ENCODE measurements at places on chromosomes 16 and 17. TPM values are rescaled to one million over a fixed set of nuclear protein-coding genes. Genes with fewer than 3 reads are reported as not detected.

The LAT gene
- 7.0 TPM for polyA plus RNA-seq

The C17orf78 gene
- 0.26 TPM for polyA plus RNA-seq

The FAM171A2 gene
- polyA plus RNA-seq: 30.6 TPM

The TMEM235 gene
- polyA plus RNA-seq: 0.26 TPM

The ARSG gene
- polyA plus RNA-seq: 3.4 TPM

The FBXW10B gene
- 1.5 TPM for polyA plus RNA-seq

The JPH3 gene
- 1.2 TPM for polyA plus RNA-seq

The TMEM100 gene
- 25.9 TPM for polyA plus RNA-seq

The CDR2L gene
- 14.8 TPM for polyA plus RNA-seq

The CES2 gene
- 39.0 TPM for polyA plus RNA-seq

The IGSF6 gene
- 6.4 TPM for polyA plus RNA-seq

The DHODH gene
- 19.3 TPM for polyA plus RNA-seq

The MYH11 gene
- 114 TPM for polyA plus RNA-seq

The RAD51D gene
- polyA plus RNA-seq: 16.4 TPM

The TTYH2 gene
- 19.3 TPM for polyA plus RNA-seq

The GGT6 gene
- polyA plus RNA-seq: 5.2 TPM

The DRC7 gene
- 1.4 TPM for polyA plus RNA-seq

The PRR35 gene
- not detected for polyA plus RNA-seq

The MYOCD gene
- polyA plus RNA-seq: 10.0 TPM

The SLC22A31 gene
- polyA plus RNA-seq: 0.86 TPM

The USP6 gene
- 16.5 TPM for polyA plus RNA-seq

The QRICH2 gene
- 6.2 TPM for polyA plus RNA-seq

The ALOX12B gene
- 0.21 TPM for polyA plus RNA-seq

The SPEM1 gene
- not detected for polyA plus RNA-seq

The KCNJ12 gene
- 5.5 TPM for polyA plus RNA-seq

The ADAMTS18 gene
- 3.6 TPM for polyA plus RNA-seq

The DPEP1 gene
- 6.8 TPM for polyA plus RNA-seq

The TRPV3 gene
- 1.9 TPM for polyA plus RNA-seq

The CDH3 gene
- 48.1 TPM for polyA plus RNA-seq

The MEOX1 gene
- polyA plus RNA-seq: 0.40 TPM

The OR4D2 gene
- polyA plus RNA-seq: not detected

The NLGN2 gene
- 30.4 TPM for polyA plus RNA-seq

The ZG16 gene
- 0.10 TPM for polyA plus RNA-seq

The FOXC2 gene
- 1.1 TPM for polyA plus RNA-seq

The CYGB gene
- polyA plus RNA-seq: 37.1 TPM

The LPO gene
- polyA plus RNA-seq: 0.10 TPM

The ERN2 gene
- 0.35 TPM for polyA plus RNA-seq

The DNASE1L2 gene
- 1.0 TPM for polyA plus RNA-seq

The KRTAP4-6 gene
- polyA plus RNA-seq: not detected

The TEKT1 gene
- polyA plus RNA-seq: 9.1 TPM

The C1QTNF8 gene
- polyA plus RNA-seq: not detected

The KRT17 gene
- polyA plus RNA-seq: 8.0 TPM

The ZFP90 gene
- 51.1 TPM for polyA plus RNA-seq

The HAS3 gene
- polyA plus RNA-seq: 117 TPM

The PRR11 gene
- polyA plus RNA-seq: 19.0 TPM

The LITAFD gene
- not detected for polyA plus RNA-seq

The TOX3 gene
- polyA plus RNA-seq: 5.2 TPM

The SLC38A8 gene
- polyA plus RNA-seq: not detected

The KRTAP17-1 gene
- polyA plus RNA-seq: not detected

The CRHR1 gene
- polyA plus RNA-seq: not detected

The KRTAP1-5 gene
- polyA plus RNA-seq: not detected

The SLC5A10 gene
- 1.0 TPM for polyA plus RNA-seq

The P3H4 gene
- polyA plus RNA-seq: 34.4 TPM

The NEUROD2 gene
- polyA plus RNA-seq: 0.11 TPM
